Activated naive CD4-positive, alpha-beta T cell treated with anti-CD3 and anti-CD28 coated beads, Interleukin-2, amount 50 U/mL, for 72 hours (primary cell): ENCODE measurements at places on chromosomes 16 and 17. TPM values are rescaled to one million over a fixed set of nuclear protein-coding genes. Genes with fewer than 3 reads are reported as not detected.

DNA sequence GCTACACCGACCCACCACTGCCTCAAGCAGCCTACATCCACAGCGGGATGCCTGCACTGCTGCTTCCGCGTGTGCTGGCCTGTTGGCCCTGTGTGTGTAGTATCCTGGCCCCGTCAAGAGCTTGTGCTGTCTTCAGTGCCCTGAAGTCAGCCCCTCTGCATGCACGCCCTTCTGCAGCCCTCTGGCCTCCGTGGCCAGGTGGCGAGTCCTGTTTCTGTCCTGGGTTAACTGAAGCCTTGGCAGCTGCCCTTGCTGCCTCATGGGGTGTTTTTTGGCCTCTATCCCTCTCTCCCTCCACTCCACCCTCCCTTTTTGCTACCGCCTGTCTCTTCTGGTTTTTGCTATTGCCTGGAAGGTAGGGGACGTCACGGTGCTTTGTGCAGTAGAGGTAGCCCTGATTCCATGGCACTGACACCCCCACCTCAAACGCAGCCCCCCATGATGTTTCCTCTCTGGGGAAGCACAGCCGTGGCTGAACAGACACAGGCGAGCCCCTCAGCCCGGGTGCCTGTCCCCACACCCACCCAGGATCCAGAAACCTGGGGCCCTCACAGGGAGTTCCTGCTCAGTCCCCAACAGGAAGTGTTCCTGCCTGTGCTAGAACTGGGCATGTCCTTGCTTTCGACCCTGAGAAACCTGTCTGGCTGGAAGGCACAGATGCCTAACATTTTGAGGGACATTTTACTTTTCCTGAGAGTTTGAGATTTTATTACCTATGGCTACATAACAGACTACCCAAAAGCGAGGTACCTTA lies 18.8 kb upstream of the AMZ2 start:
- no peak for DNase-seq

- DNase-seq: no peak
Measured at GRCh38 chr17:37823996-37824395, 79.1 kb upstream of the HNF1B start.

DNA sequence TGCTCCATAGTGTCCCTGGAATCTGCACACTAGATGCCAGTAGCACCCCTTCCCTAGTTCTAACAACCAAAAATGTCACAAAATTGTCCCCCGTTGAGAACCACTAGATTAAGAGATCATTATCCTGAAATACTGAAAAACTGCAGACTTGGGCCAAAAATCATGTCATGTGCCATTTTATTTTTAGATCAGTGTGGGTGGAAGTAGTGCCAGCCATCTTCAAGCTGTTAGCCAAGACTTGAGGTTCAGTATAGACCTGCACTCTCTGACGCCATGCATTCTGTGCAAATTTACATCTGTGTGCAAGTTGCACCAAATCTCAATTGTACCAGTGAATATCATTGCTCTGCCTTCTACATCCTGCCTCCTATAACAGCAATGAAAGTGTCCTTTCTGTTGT lies 31.5 kb upstream of the NOL11 start:
- no peak for DNase-seq

ELOB gene
- total RNA-seq: 218 TPM
